Germinal center (tissue), 1 donor: ENCODE measurements at places on chromosomes 3 and 15.

DNA sequence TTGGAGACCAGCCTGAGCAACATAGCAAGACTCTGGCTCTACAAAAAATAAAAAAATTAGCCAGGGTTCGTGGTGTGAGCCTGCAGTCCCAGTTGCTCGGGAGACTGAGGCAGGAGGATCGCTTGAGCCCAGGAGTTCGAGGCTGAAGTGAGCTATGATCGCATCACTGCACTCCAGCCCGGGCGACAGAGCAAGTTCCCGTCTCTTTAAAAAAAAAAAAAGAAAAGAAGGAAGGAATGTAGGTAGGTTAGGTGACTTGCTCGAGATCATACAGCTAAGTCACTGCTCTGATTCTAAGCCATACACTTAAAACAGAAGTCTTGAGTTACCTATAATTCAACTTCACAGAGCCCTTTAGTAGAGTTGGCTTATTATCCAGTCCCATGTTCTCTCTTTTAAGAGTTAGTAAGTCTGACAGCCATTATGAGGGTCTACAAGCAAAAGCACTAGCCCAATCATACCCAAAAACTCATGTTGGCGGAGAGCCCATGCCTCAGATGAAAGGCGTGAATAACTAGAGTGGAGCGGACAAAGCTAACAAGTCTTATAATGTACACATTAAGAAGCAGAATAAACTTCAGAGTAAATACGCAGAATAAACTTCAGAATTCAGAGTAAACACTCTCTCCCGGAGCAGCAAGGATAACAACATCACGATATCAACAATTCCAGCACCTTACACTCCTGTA, 768 bp downstream of the AAGAB start:
- DNase-seq: no peak

DNA sequence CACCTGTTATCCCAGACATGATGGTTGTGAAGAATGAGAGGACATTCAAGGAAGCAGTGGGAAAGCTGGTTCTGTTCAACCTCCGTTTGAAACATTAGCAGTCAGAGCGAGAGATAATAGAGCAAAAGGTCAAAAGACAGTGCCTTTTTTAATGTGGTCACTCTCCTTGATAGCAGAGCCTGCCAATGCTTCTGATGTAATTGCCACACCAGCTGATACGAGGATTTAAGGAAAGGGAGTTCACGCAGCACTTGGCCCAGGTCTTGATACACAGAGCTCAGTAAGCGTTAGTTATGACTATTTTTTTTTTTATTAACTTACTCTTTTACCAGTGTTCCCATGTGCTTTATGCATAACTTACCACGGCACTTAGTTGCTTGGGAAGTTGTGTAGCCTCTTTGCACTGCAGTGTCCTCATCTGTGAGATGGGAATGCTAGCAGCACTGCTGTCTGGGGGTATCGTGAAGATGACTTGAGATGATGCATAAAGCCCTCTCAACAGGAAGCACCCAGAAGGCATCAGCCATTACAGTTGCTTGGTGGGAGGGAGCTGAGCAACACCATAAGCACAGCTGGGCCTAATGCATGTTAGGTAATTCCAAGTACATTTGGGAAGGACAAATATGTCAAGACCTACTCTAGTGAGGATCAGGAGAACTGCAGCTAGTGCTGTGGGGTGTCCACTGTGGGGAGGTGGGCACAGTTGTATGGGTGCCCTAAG, 123.3 kb upstream of the RASGRP1 start:
- no peak for DNase-seq

- no peak for DNase-seq
Measured at GRCh38 chr3:151891721-151892120, 18.3 kb downstream of the SUCNR1 start.

GRCh38 chr15:59313641-59314332, 58.9 kb downstream of the MYO1E start:
- no peak for DNase-seq

DNA sequence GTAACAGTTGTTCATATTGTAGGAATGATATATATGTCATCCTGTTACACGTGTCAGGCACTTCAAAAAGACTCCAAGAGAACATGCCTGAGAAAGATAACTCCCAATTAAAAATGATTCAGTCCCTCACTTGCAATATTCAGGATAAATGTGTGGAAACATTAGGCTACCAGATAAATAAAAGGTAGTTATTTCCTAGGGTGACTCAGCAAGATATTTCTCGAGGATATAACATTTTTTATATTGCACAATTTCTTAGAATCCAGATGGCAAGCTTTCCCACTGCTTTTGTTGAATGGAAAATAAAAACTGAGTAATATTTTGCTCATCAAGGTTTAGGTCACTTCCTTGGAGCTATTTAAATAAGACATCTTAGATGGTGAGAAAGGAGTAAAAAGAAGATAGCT, 181.4 kb downstream of the GAP43 start:
- no peak for DNase-seq

- no peak for DNase-seq
Measured at GRCh38 chr3:37862219-37862902, 681 bp downstream of the CTDSPL start.

DNA sequence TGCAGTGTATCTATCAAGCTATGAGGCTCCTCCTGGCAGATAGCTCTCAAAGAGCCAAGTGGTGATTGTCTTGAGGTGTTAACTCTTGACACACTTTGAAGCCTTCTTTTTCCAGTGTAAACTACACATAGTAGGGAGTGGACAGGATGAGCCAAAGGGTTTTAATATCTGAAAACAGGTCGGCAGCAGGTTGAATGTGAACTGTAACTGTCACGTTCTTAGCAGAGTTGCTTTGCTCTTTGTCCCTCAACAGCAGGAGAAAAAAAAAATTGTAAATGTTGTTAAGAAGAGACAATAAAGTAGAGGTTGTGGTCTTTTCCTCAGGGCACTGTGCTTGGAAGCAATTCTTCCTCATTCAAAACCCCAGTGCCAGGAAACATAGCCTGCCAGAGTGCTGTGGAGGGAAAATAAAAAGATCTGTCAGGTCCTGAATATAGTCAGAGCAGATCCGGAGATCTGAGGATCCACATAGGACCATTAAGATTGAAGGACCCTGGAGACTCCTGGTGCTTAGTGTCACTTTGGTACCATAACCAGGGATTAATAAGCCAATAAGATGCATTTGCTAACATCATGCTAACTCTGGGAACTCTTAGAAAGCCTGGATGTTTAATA, 229.7 kb downstream of the NAALADL2 start:
- DNase-seq: no peak

- peak; percentile 10 for DNase-seq
Measured at GRCh38 chr15:85580879-85581278, 200.5 kb downstream of the AKAP13 start.

DNA sequence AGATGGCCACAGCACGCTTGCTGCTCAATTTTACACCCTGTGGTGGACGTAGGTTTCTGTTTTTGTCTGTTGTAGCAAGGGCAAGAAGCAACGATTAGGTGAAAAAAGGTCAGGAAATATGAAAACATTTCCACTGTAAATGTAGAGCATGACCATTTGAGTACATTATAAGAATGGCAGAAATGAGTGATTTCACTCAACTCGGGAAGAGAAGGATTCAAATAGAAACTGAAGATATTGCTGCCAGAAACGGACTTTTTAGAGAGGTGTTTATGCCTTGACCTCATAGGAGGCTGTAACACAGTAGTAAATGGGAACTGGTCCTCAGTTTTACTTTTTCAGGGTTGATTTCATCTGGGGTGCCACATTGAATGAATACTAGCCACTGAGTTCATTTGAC, 33.1 kb upstream of the GASK1A start:
- no peak for DNase-seq

- no peak for DNase-seq
Measured at GRCh38 chr15:41860049-41860828, 21.6 kb downstream of the PLA2G4B start.
